ENCODE measurements at places on chromosomes 6 and 20. TPM values are rescaled to one million over a fixed set of nuclear protein-coding genes. Genes with fewer than 3 reads are reported as not detected.

- H3K4me1 ChIP-seq = no peaks in the 10 kb centered on the region
- no peaks in the 10 kb centered on the region for H3K27me3 ChIP-seq
- no peak overlapping the region for H3K27ac ChIP-seq
Measured at GRCh38 chr6:126795161-126795560, 323.3 kb upstream of the RSPO3 start.

The PRICKLE4 gene
- total RNA-seq = 11.4 TPM

- H3K4me3 ChIP-seq = no peak overlapping the region
- H3K27ac ChIP-seq = no peak overlapping the region
- no peaks in the 10 kb centered on the region for H3K4me1 ChIP-seq
- no peaks in the 10 kb centered on the region for H3K36me3 ChIP-seq
- no peak for DNase-seq
Measured at GRCh38 chr6:8844968-8845367, 409.6 kb upstream of the SLC35B3 start.

GRCh38 chr6:104431096-104431495 is 428.6 kb downstream of the HACE1 start:
- H3K4me1 ChIP-seq = no peaks in the 10 kb centered on the region
- no peaks in the 10 kb centered on the region for H3K36me3 ChIP-seq
- H3K27me3 ChIP-seq = no peaks in the 10 kb centered on the region
- no peak overlapping the region for H3K27ac ChIP-seq
- no peak overlapping the region for H3K4me3 ChIP-seq
- DNase-seq = no peak
